GM23248 (cell line): ENCODE measurements at places on chromosomes 11 and 22. TPM values are rescaled to one million over a fixed set of nuclear protein-coding genes. Genes with fewer than 3 reads are reported as not detected.

DNA sequence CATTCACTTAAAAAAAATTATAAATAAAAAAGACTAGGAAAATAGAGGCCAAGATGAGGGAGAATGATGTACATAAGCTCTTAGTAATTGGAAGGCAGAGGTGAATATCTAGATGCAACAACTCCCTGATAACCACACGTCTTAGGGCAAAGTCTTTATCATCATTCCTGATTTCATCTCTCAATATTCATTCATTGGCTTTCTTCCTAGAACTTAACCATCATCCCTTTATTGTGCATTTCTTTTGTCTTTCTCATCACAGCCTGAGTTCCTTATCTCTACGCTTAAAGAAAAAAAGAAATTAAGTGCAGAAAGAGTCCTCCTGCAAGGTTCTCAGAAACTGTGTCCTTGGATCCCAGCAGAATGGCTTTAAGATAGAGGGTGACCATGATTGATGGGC is 23.2 kb upstream of the FLI1 start:
- H3K4me3 ChIP-seq, result no peak overlapping the region
- peak; percentile 22 for DNase-seq
- no peaks in the 10 kb centered on the region for H3K36me3 ChIP-seq

- H3K4me3 ChIP-seq, result no peak overlapping the region
- H3K36me3 ChIP-seq, result no peaks in the 10 kb centered on the region
- H3K4me1 ChIP-seq, result peaks cover 19% of the 10 kb centered on the region
- H3K27me3 ChIP-seq, result no peaks in the 10 kb centered on the region
Observed at GRCh38 chr11:34601085-34601444, 19.8 kb upstream of the EHF start.

DNA sequence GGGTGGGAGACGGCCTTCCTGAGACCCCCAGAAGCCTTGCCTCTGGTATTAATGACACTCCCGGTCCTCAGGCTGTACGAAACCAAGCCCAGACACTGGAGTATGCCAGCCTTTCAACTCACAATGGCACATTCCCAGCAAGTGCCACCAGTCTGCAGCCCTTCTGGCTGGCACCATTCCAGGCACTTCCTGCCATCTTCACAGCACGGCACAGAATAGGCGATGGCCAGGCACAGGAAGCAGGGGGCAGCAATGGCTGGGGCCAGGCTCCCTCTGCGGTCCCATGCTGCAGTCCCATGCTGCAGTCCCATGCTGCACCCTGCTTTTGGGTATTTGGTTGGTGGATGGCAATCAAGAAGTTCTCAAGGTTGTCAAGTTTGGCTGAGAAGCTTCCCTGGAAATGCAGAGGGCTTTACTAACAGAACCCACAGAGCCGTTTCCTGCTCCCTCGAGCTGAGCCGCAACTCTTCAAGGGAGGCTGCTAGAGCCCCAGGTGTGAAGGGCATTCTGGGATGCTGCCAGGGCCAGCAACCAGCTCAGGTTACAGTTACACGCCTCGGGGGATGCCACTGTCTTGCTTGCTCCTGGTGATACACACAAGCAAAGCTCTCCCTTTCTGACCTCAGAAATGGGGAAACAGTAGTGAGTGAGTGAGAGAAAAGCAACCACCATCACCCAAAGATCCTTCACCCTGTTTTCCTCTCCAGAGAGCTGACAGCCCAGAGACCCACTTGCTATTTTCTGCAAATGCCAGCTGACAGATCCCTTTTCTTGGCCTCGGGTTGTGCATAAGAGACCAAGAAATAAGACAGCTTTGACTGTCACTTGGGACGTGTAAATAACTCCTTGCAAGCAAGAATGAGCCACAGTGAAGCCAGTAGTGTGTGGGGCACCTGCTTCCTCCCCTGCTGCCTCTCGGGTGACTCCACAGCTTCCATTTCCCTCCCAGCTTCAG is 23.9 kb downstream of the LRFN4 start:
- peaks cover 15% of the 10 kb centered on the region for H3K4me1 ChIP-seq
- H3K36me3 ChIP-seq, result no peaks in the 10 kb centered on the region
- no peak for DNase-seq
- no peak overlapping the region for H3K4me3 ChIP-seq

DNA sequence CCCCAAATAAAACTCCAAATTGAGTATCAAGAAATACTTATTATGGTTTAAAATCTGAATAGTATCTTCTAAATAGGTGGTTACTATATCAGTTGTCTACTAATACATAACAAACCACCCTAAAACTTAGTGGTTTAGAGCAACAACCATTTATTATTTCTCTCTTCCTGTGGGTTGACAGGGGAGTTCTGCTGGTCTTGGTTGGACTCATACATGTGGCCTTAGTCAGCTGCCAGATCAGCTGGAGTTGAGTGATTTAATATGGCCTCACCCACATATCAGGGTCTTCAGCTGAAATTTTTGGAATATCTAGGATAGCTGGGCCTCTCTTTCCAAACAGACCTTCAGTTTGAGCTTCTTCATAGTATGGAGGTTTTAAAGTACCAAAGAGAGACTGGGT is 34.5 kb downstream of the C11orf65 start:
- H3K4me1 ChIP-seq, result no peaks in the 10 kb centered on the region
- no peaks in the 10 kb centered on the region for H3K27me3 ChIP-seq
- H3K4me3 ChIP-seq, result no peak overlapping the region
- no peak overlapping the region for H3K27ac ChIP-seq

Gene THRSP
- not detected in 2 replicates for total RNA-seq

DNA sequence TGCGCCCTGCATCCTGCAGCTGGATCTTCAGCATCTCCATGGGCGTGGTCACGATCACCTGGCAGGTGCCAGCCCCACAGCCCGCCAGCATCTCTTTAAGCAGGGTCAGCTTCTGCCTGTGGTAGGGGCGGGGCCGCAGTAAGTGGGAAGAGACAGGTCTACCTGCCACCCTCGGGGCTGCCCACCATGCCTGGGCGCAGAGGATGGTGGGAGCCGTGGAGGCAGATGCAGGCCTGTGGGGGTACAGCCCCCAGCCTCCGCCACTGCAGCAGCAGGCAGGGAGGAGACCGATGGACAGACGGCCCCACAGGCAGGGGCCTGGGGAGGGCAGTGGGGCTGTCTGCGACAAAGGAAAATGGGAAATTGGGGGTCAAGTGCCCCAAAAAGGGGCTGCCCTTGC is 3.0 kb upstream of the CEND1 start:
- no peak for DNase-seq
- H3K4me3 ChIP-seq, result no peak overlapping the region
- no peaks in the 10 kb centered on the region; the same call in 1 of the 2 replicates for H3K36me3 ChIP-seq

GRCh38 chr22:46518038-46518437 is 19.4 kb downstream of the CELSR1 start:
- H3K4me3 ChIP-seq, result no peak overlapping the region
- H3K27me3 ChIP-seq, result peaks cover 6% of the 10 kb centered on the region; the same call in 1 of the 2 replicates
- no peak for DNase-seq
- no peak overlapping the region for H3K27ac ChIP-seq
- 0 out of 2 replicates have a peak, but pooled peaks cover 3% of the 10 kb centered on the region for H3K4me1 ChIP-seq

GRCh38 chr11:5203366-5203765 is 2.9 kb upstream of the OR51V1 start:
- H3K4me3 ChIP-seq, result no peak overlapping the region
- no peak overlapping the region for H3K27ac ChIP-seq
- H3K27me3 ChIP-seq, result no peaks in the 10 kb centered on the region
- DNase-seq, result peak; percentile 20

DNA sequence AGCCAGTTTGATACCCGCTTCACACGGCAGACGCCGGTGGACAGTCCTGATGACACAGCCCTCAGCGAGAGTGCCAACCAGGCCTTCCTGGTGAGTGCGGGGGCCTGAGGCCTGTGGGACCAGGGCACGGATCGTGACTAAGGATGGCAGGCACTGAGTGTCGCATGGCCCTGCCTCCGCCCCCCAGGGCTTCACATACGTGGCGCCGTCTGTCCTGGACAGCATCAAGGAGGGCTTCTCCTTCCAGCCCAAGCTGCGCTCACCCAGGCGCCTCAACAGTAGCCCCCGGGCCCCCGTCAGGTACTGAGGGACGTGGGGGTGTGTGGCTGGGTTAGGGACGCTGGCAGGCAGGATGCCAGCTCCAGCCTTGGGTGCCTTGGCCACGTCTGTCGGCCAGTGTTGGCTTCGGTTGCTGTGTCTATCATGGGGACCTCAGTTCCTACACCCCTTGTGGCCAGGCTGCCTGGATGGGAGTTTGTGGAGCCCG is 3.0 kb downstream of the PTPRCAP start:
- no peak overlapping the region for H3K27ac ChIP-seq
- peaks cover 1% of the 10 kb centered on the region for H3K4me1 ChIP-seq
- DNase-seq, result no peak
- no peak overlapping the region for H3K4me3 ChIP-seq
- H3K36me3 ChIP-seq, result no peaks in the 10 kb centered on the region; the same call in 1 of the 2 replicates

Gene P2RY6
- total RNA-seq, result 0.76 TPM in 1 of 2 replicates, not detected in the other

DNA sequence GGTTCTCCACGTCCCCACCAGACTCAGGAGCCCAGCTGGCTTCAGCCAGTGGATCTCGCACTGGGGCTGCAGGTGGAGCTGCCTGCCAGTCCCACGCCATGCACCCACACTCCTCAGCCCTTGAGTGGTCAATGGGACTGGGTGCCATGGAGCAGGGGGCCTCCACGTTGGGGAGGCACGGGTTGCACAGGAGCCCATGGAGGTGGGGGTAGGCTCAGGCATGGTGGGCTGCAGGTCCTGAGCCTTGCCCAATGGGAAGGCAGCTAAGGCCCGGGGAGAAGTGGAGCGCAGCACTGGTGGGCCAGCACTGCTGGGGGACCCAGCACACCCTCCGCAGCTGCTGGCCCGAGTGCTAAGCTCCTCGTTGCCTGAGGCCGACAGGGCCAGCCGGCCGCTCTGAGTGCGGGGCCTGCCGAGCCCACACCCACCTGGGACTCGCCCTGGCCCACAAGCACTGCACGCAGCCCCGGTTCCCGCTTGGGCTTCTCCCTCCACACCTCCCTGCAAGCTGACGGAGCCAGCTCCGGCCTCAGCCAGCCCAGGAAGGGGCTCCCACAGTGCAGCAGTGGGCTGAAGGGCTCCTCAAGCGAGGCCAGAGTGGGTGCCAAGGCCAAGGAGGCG is 258.5 kb upstream of the PDGFD start:
- H3K27ac ChIP-seq, result no peak overlapping the region
- H3K4me3 ChIP-seq, result no peak overlapping the region
- H3K36me3 ChIP-seq, result no peaks in the 10 kb centered on the region
- no peaks in the 10 kb centered on the region for H3K4me1 ChIP-seq
- no peak for DNase-seq
- no peaks in the 10 kb centered on the region for H3K27me3 ChIP-seq

GRCh38 chr11:69443968-69444364 is 37.5 kb upstream of the LINC01488 start:
- no peaks in the 10 kb centered on the region for H3K36me3 ChIP-seq
- H3K4me3 ChIP-seq, result peak overlapping the region; percentile 55
- peak overlapping the region; percentile 98 for H3K27ac ChIP-seq
- peaks cover 33% of the 10 kb centered on the region for H3K4me1 ChIP-seq

Gene GAL3ST1
- total RNA-seq, result not detected in 2 replicates

- no peaks in the 10 kb centered on the region for H3K27me3 ChIP-seq
- peaks cover 21% of the 10 kb centered on the region for H3K4me1 ChIP-seq
- peak; percentile 20 for DNase-seq
Observed at GRCh38 chr11:130022799-130023198, 20.2 kb upstream of the PRDM10 start.
